ENCODE measurements at places on chromosomes 11 and 22. TPM values are rescaled to one million over a fixed set of nuclear protein-coding genes. Genes with fewer than 3 reads are reported as not detected.

- H3K27ac ChIP-seq: no peak overlapping the region
- H3K4me1 ChIP-seq: no peaks in the 10 kb centered on the region
- H3K36me3 ChIP-seq: no peaks in the 10 kb centered on the region
- H3K27me3 ChIP-seq: no peaks in the 10 kb centered on the region
- no peak for DNase-seq
Measured at GRCh38 chr22:40452730-40453487, 82.5 kb downstream of the SGSM3 start.

- no peak for DNase-seq
- no peak overlapping the region for H3K4me3 ChIP-seq
- no peaks in the 10 kb centered on the region for H3K36me3 ChIP-seq
- H3K27ac ChIP-seq: no peak overlapping the region
- no peaks in the 10 kb centered on the region for H3K4me1 ChIP-seq
Measured at GRCh38 chr22:38964306-38964705, 6.9 kb downstream of the APOBEC3A start.

GRCh38 chr22:19168088-19168890 is 10.2 kb downstream of the SLC25A1 start:
- no peak overlapping the region for H3K27ac ChIP-seq
- peaks cover 28% of the 10 kb centered on the region for H3K27me3 ChIP-seq

ABTB2 gene
- total RNA-seq: 10.0 TPM

PHETA2 gene
- not detected for total RNA-seq

- H3K4me3 ChIP-seq: no peak overlapping the region
- H3K27me3 ChIP-seq: no peaks in the 10 kb centered on the region
- H3K27ac ChIP-seq: no peak overlapping the region
- peaks cover 4% of the 10 kb centered on the region for H3K4me1 ChIP-seq
- H3K36me3 ChIP-seq: peaks cover 17% of the 10 kb centered on the region
Measured at GRCh38 chr11:28767574-28767973, 659.4 kb downstream of the METTL15 start.

HTR3B gene
- total RNA-seq: not detected

UBE2L6 gene
- 17.3 TPM for total RNA-seq

GRCh38 chr11:86230921-86231434 is 13.6 kb upstream of the EED start:
- H3K4me3 ChIP-seq: no peak overlapping the region
- DNase-seq: peak; percentile 51
- H3K27me3 ChIP-seq: no peaks in the 10 kb centered on the region
- H3K27ac ChIP-seq: no peak overlapping the region
- peaks cover 18% of the 10 kb centered on the region for H3K4me1 ChIP-seq
- no peaks in the 10 kb centered on the region for H3K36me3 ChIP-seq

GVQW3 gene
- 1.2 TPM for total RNA-seq

DNA sequence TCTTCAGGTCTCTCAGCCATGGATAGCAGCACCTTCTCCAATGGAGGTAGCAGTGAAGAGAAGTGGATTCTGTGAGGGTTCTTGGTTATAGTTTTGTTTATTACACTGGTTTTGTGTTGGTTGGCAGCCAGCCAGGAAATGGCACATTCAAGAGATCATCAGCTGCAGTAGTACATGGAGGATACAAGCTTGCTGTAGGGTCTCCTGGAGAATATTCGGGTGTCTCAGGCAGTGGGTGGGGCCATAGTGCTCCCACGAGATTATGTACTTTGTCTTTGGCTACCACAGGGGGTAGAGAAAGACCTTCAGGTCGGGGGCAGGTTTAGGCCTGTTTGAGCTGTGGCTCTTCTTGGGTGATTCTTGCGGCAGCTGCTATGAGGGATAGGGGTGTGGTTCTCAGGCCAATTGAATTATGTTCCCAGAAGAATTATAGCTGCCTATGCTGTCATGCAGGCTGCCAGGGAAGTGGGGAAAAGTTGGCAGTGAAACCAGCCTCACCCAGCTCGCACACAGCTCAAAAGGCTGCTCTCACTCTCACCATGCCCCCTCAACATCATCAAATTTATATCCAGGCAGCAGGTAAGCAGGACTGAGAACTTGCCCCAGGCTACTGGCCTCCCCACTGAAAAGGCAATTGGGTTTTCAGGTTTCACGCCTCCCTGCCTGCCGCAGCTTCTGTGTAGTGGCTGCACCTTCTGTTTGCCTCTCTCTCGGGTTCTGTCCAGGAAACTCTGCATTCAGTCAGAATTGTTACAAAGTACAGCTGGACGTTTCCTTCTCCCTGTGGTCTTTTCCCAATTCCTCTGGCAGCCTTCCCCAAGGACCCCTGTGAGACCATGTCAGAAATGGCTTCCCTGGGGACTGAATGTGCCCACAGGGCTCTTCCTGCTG is 435.5 kb downstream of the LUZP2 start:
- H3K27ac ChIP-seq: no peak overlapping the region
- no peaks in the 10 kb centered on the region for H3K36me3 ChIP-seq
- no peak overlapping the region for H3K4me3 ChIP-seq
- no peaks in the 10 kb centered on the region for H3K27me3 ChIP-seq

GRCh38 chr11:69445131-69445470 is 36.4 kb upstream of the LINC01488 start:
- no peak overlapping the region for H3K4me3 ChIP-seq
- peaks cover 39% of the 10 kb centered on the region for H3K4me1 ChIP-seq
- H3K27me3 ChIP-seq: no peaks in the 10 kb centered on the region
- no peaks in the 10 kb centered on the region for H3K36me3 ChIP-seq
- DNase-seq: no peak
- H3K27ac ChIP-seq: no peak overlapping the region

MMP12 gene
- total RNA-seq: not detected

DNA sequence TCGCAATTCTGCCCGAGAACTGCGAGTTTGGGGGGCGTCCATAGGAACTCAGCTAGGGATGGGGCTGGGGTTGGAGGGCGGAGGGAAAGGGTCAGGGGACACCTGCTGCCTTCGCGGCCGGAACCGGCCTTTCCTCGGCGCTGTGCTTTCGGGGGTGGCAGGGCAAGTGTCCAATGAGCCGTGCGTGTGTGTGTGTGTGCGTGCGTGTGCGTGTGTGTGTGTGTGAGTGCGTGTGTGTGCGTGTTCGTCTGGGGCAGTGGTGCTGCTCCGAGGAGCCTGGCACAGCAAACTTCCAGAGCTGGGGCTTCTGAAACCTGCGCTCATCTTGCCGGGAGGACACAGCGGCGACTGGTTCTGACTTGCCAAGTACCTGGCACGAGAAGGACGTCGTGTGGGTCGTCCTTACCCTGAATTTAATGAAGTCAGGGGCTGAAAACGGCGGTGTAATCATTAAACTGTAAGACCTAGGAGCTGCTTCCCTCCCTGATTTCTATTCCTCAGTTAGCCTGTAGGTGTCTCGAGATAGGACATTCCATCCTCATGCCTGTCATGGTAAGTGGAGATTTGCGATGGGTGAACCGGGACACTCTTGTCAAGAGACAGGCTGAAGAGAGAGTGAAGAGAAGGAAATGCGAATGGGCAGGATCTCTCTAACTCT is 27.0 kb upstream of the AMOTL1 start:
- peak overlapping the region; percentile 76 for H3K4me3 ChIP-seq
- DNase-seq: peak; percentile 87
- H3K4me1 ChIP-seq: peaks cover 51% of the 10 kb centered on the region
- no peaks in the 10 kb centered on the region for H3K27me3 ChIP-seq
- H3K27ac ChIP-seq: peak overlapping the region; percentile 6
- H3K36me3 ChIP-seq: no peaks in the 10 kb centered on the region

- no peak for DNase-seq
- no peak overlapping the region for H3K4me3 ChIP-seq
- H3K4me1 ChIP-seq: no peaks in the 10 kb centered on the region
- peaks cover 86% of the 10 kb centered on the region for H3K27me3 ChIP-seq
- no peak overlapping the region for H3K27ac ChIP-seq
- no peaks in the 10 kb centered on the region for H3K36me3 ChIP-seq
Measured at GRCh38 chr11:35427071-35427470, 7.7 kb upstream of the SLC1A2 start.

DNA sequence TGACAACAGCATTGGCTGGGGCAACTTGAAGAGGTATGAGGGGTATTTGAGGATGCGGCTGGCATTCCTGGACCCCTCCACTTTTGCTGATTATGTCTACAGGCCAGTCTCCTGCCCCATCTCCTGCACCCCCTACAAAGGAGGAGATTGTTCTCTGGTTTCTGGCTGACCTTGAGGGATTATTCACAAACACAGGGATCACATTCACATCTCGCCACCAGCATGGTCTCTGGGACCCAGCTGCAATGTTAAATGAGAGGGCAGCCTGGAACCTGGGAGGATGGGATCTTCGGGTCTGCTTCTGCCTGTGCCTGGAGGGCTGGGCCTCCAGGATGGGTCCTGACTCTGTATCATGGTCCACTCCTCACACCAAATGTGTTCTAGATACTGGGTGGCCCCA is 32.8 kb upstream of the MYEOV start:
- H3K4me1 ChIP-seq: no peaks in the 10 kb centered on the region
- H3K27ac ChIP-seq: no peak overlapping the region
- no peak overlapping the region for H3K4me3 ChIP-seq
- H3K27me3 ChIP-seq: no peaks in the 10 kb centered on the region
- H3K36me3 ChIP-seq: no peaks in the 10 kb centered on the region

TRIM49C gene
- total RNA-seq: not detected

DNA sequence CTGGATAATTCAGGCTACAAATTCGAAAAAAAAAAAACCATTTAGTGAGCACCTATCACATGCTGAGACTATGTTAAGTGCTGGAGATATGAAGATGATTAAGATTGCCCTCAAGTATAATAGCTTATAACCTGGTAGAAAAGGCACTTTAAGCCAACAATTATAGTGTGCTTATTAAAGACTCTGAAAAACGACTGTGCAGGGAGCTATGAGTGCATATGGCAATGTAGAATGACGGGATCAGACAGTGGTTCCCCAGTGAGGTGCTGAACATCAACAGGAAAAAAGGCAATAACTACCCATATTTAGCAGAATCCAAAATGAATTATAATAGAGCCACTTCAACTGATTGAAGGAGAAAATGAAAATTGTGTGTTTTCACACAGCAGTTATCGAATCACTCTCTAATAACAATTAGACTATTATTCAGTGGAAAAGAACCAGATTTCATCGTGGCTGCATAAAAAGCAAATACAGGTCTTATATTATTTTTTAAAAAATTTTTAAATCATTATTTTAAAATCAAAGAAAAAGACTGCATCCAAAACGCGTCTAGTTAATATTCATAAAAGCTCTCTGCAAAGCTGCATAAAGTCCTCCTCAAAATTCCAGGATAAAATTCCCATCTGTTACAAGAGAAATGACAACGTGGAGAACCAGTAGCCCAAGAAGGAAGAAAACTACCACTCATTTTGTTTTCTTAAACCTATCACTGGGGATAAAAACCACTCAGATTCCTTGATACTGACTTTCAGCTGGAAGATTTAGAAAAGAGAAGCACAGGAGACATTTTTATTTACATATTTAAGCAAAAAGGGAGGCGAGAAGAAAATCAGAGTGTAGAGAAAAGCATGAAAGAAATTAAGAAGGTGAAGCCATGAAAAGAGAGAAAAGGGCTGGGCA is 1.1 kb downstream of the MTMR2 start:
- peaks cover 29% of the 10 kb centered on the region for H3K4me1 ChIP-seq
- peak overlapping the region; percentile 81 for H3K27ac ChIP-seq
- DNase-seq: peak; percentile 36

- no peak overlapping the region for H3K27ac ChIP-seq
- no peak for DNase-seq
- no peak overlapping the region for H3K4me3 ChIP-seq
- H3K27me3 ChIP-seq: no peaks in the 10 kb centered on the region
Measured at GRCh38 chr11:63884196-63884932, 32.6 kb downstream of the RCOR2 start.

PIWIL4 gene
- 0.15 TPM for total RNA-seq

TSPAN32 gene
- total RNA-seq: not detected

DNA sequence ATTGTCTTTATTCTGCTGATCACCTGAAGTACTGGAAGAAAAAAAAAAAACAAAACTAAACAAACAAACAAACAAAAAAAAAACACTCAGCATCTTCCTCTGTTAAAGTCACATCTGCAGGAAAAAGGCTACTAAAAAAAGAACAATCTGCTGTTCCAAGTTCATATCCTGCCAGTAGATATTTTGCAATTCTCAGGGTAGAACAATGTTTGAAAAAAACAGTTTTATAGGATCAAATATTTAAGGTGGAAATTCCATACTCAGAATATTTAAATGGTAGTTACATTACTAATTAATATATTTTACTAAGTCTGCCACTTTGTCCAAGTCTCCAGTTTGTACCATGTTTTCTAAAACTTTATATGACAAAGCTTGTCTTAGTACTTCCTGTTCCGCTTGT is 175.2 kb downstream of the SBF2 start:
- H3K27ac ChIP-seq: no peak overlapping the region
- H3K4me1 ChIP-seq: peaks cover 31% of the 10 kb centered on the region
- no peaks in the 10 kb centered on the region for H3K27me3 ChIP-seq
- H3K36me3 ChIP-seq: no peaks in the 10 kb centered on the region
- H3K4me3 ChIP-seq: no peak overlapping the region

DNA sequence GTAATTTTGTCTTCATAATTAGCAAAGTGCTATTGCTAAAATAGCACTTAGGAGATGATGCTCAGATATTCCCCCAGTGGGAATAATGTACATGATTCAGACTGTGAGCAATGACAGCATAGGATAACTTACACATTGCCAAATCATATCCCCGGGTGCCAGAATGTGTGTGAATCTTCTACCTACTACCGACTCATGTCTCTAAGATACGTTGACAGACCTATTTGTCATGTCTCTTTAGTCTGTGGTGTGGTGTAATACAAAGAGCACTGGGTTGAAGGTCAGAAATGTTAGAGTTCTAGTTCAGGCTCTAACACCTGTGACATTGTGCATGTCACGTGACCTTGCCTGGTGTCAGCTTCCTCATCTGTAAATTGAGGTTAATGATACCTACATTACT is 31.0 kb upstream of the PICALM start:
- H3K4me1 ChIP-seq: peaks cover 32% of the 10 kb centered on the region
- H3K27ac ChIP-seq: 0 out of 2 replicates have a peak overlapping the region, but pooled peaks have one; percentile 4
- no peaks in the 10 kb centered on the region for H3K27me3 ChIP-seq
- DNase-seq: peak; percentile 82

STK33 gene
- not detected for total RNA-seq

NPAT gene
- 15.6 TPM for total RNA-seq

- DNase-seq: no peak
- no peaks in the 10 kb centered on the region for H3K36me3 ChIP-seq
- H3K4me3 ChIP-seq: no peak overlapping the region
- H3K27ac ChIP-seq: no peak overlapping the region
- no peaks in the 10 kb centered on the region for H3K4me1 ChIP-seq
- H3K27me3 ChIP-seq: no peaks in the 10 kb centered on the region
Measured at GRCh38 chr11:111200010-111200534, 45.5 kb upstream of the POU2AF2 start.

All from PC-3 (cell line).